ENCODE measurements at places on chromosomes 7 and 10. TPM values are rescaled to one million over a fixed set of nuclear protein-coding genes. Genes with fewer than 3 reads are reported as not detected.

Gene C10orf62
- total RNA-seq, result not detected

Gene ADARB2
- 0.36 TPM for total RNA-seq

Gene CRYGN
- total RNA-seq, result not detected

Gene CLCN1
- total RNA-seq, result not detected

Gene TMEM236
- 0.69 TPM for total RNA-seq

Measured in melanocyte of skin (primary cell).